Gastrocnemius medialis (tissue), 4 donors: ENCODE measurements at places on chromosomes 12 and 14.

DNA sequence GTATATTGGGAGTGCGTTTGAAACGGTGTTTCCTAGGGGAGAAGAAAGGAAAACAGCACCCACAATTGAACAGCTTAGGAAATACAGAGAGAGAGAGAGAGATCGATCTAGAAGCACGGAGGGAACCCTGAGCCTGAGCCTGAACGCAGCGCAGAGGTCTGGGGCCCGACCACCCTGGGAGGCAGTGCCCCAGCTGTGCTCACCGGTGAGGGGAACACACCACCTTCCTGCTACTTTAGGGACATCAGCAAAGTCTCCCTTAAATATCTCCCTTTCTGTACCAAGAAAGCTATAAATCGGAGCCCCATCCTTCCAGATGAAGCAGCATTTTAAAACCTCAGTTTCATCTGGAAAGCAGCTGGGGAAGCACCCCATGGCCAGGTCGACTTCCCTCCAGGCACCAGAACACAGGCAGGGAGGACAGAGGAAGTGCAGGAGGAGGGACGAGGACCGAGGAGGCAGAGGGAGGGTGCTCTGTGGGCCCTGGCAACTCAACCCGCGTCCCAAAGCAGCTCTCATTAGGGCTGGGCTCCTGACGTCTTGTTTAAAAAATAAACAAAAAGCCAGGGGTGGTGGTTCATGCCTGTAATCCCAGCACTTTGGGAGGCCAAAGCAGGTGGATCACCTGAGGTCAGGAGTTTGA, 12.2 kb downstream of the RIMBP2 start:
- no peak for DNase-seq

GRCh38 chr12:120640861-120641833, 721 bp downstream of the CABP1 start:
- DNase-seq, result no peak

- DNase-seq, result peak; percentile 44
Measured at GRCh38 chr12:56129942-56130495, 2.0 kb downstream of the ESYT1 start.

DNA sequence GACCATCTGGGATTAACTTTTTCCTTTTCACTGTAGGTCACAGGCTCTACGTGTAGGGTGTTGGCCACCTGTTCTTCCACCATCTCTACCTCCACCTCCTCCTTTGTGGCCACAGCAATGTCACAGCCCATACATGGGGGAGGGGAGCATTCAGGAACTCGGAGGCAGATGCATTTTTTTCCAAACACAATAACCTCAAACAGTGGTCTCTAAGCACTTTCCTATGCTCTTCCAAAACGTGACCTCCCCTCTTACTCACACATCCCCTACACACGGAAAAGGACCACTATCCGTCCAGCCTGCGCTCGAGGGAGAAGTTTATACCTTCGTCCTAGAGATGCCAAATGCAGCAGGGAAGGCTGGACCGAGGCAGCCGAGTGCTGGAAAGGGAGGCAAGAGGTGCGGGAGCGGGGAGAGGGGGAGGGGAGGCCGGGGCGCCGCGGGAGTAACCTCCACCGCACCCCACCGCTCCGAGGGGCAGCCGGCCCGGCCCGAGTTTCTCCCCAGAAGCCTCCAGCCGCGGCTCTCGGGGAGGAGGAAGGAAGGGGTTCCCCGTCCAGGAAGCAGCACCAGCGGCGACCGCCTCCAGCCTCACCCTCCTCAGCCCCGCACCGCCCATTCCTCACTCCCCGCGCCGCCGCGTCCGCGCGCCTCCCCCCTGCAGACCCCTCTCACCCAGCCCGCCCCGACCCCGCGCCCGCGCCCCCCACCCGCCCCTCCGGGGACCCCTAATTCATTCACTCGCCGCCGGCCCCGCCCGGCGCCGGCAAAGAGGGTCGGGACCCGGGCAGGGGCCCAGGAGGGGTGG, 594 bp downstream of the KRAS start:
- DNase-seq, result peak; percentile 15

DNA sequence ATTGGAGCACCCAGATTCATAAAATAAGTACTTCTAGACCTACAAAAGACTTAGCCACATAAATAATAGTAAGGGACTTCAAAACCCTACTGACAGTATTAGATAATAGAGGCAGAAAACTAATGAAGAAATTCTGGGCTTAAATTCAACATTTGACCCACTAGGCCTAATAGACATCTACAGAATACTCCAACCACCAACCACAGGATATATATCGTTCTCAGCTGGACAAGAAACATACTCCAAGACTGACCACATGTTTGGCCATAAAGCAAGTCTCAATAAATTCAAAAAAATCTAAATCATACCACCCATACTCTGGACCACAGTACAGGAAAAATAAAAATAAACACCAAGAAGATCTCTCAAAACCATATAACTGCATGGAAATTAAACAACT, 113.8 kb upstream of the CCDC175 start:
- DNase-seq, result no peak

DNA sequence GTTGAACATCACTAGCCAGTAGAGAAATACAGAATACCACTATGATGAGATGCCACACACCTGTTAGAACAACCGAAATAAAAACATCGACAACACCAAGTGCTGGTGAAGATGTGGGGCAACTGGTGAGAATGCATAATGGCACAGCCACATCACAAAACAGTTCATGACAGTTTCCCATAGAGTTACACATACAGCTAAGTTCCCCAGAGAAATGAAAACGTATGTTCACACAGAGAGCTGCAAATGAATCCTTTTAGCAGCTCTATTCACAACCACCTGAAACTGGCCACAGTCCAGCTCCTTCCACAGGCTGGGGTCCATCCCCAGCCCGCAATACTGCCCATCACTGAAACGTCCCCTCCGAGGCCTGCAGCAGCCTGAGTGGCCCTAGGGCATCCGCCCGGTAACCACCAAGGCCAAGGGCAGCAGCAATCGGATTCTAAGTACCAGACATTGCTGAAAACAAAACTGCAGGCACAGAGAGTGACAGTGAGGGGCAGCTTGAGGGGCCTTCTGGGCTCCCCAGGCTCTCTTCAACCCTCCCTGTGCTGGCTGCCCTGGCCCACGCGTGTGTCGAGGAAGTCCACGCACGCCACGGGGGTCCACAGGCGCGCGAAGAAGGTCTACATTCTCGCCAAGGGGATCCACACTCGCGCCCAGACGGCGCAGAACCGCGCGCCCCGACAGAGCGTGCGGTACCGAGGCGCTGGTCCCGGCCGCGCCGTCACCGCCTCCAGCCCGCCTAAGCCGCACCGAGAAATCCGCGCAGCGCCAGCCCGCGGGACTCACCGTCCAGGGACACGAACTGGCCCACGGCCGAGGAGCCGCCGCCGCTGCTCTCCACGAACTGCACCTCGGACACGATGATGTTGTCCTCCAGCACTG, 903 bp downstream of the BRF1 start:
- no peak for DNase-seq

GRCh38 chr14:81031488-81031887, 76.1 kb downstream of the TSHR start:
- DNase-seq, result no peak

DNA sequence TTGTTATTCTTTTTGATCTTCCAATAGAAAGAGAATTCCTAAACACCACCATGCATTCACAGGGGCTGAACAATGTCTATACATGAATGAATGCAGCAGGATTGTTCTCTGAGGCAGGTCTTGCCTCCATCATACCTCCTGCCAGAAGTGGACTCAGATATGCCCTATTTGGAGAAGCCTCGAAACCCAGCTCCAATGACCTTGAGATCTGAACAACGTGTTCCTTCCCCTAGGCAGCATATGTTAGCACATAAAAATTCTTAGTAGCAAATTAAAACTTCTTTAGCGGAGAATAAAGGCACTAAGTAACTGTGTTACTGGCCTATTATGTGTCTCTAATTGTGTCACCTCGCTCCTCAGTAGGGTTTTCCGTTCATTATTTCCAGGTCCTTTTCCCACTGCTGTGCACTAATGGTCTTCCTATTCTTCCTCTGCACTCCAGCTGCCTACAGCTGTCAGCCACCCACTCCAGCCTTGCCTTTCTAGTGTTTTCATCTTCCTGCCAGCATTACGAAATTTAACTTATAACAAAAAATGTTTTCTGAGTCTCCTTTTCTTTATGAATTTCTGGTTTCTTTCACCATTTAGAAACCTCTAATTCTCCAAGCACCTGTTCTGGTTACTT, 62.6 kb upstream of the IGF1 start:
- DNase-seq, result no peak

DNA sequence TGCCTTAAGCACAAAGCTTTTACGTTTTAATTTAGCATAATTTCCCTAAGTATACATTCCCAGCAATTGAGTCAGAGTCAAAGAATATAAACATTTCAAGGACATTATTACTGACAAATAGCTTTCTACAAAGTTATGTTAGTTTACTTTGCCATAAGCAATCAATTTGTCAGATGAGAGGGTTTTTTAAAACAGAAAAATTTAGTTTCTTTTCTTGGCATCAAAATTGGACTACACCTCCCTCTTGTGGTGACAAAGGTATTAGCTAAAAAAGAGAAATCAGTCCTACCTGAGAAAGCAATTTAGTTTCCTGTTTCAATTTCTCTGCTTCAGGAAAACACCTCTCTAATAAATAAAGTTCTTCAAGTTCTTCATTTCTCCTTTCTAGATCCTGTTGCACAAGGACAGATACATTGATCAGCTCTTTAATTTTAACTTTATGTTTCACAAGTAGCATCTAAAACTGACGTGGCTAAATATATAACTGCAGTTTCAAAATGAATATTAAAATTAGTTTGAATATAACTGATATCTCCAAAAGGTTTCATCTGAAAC, 39.9 kb downstream of the DNAI7 start:
- DNase-seq, result no peak

DNA sequence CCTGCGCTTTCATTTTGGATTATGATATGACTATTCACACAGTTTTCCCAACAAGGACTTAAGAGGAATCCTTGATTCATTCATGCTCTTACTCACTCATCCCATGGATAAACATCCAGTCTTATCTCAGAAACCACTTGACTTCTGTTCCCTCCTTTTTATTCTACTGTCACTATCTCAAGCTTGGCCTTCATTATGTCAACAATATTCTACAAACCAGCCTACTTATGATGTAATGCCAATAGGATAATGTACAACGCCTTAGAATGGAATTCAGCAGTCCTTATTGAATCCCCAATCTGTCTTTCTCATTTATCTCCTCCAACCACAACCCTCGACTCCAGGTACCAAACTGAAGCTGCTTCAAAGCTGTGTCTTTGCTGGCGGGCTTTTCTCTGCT, 448.5 kb downstream of the PDZRN4 start:
- DNase-seq, result no peak

DNA sequence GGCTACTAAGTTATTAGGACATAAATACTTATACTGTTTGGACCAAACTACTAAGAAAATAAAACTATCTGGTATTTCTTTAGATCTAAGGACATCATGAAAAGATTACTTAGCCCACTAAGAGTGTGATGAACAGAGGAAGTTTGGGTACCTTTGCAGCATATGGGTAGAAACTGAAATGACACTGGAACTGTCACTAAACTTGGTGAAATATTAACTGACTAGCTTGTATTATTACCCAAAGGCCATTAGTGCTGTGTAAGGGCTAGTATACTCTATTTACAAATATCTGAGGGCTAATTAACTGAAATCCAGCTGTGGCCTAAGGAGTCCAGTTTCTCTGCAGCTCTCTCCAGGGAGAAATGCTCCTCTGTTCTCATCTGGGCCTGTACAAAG, 45.5 kb downstream of the PAWR start:
- DNase-seq, result no peak

- DNase-seq, result no peak
Measured at GRCh38 chr12:107670999-107671643, 14.5 kb upstream of the PWP1 start.

GRCh38 chr12:54439096-54439495, 20.0 kb upstream of the ITGA5 start:
- no peak for DNase-seq

- DNase-seq, result no peak
Measured at GRCh38 chr14:51996148-51996746, 6.9 kb downstream of the RTRAF start.

- no peak for DNase-seq
Measured at GRCh38 chr12:6820166-6820565, 1.5 kb upstream of the GPR162 start.

DNA sequence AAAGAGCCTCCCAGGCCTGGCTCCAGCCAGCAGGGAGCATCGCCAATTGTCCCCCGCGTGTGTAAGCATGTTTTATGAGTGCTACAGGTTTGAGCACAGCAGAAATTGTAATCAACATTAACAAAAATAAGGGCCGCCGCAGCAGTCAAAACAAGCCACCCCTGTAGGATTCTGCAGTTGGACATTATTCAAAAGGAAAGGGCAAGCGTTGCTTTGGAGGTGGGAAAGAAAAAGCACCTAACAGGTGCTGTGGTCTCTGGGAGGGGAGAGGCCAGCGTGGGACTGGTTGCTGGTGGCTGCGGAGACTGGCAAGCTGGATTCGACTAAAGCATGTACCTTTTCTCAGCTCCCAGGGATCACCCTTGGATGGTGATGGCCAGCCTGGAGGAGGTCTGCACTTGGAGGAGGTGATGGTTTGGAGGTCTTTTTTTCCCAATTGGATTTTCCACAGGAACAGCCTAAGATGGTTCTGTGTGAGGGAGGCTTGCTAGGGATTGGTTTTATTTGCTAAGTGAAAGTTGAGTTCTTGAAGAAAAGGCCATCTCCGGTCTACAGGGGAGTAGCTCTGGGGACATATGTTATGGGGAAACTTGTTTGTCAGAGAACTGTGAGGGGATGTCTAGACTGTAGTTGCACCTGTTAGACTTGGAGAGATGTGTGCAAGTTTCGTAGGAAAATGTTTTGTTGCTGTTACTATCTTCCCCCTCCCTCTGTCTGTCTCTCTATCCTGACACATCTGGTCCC, 2.0 kb downstream of the DYRK2 start:
- DNase-seq, result no peak

DNA sequence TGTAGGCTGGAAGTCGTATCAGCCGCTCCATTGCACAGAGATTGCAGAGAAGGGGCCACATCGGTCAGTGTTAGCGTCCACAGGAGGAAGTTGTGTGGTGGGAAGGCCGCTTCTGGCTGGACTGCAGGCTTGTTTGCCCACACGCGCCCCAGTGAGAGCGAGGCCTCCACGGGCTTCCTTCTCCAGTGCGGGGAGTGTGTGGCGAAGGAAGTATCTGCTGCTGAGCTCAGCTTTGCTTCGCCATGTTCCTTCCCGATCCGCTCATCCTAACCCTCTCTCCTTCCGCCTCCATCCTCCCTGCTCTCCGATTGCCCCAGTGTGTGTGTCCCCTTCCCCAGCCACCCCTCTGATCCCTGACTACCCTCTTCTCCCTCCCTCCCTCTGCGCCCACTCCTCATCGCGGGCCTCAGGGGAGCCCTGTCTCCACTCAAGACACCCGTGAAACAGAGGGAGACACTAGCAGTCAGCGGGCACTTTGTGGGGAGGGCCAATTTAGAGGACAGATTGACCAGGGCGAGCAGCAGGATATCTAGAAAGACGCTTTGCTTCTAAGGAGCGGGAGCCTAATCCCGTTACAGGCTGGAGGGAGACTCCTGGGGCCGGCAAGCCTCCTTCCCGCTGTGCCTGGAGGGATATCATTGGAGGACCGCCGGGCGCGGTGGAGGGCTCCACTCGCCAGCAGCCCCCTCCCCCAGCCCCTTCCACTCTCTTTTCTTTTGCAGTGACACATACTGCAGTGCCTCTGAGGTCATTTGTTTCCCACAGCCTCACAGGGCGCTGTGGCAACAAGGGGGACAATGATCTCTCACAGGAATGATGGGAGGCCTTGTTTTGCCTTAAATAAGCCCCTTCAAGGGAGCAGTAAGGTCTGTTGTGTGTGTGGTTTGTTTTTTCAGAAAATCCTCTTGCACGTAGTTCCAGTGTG, 428.8 kb downstream of the ZFP36L1 start:
- DNase-seq, result peak; percentile 10
